ENCODE measurements at places on chromosomes 4 and X.

- no peak overlapping the region for H3K4me3 ChIP-seq
- H3K36me3 ChIP-seq: no peaks in the 10 kb centered on the region
- no peak overlapping the region for H3K27ac ChIP-seq
- no peaks in the 10 kb centered on the region for H3K4me1 ChIP-seq
Observed at GRCh38 chrX:149223854-149224253, 281.3 kb downstream of the IDS start.

GRCh38 chr4:53026233-53026632, 164.1 kb downstream of the RASL11B start:
- no peak for DNase-seq
- H3K27ac ChIP-seq: no peak overlapping the region
- H3K27me3 ChIP-seq: no peaks in the 10 kb centered on the region
- H3K4me1 ChIP-seq: no peaks in the 10 kb centered on the region
- H3K4me3 ChIP-seq: no peak overlapping the region

DNA sequence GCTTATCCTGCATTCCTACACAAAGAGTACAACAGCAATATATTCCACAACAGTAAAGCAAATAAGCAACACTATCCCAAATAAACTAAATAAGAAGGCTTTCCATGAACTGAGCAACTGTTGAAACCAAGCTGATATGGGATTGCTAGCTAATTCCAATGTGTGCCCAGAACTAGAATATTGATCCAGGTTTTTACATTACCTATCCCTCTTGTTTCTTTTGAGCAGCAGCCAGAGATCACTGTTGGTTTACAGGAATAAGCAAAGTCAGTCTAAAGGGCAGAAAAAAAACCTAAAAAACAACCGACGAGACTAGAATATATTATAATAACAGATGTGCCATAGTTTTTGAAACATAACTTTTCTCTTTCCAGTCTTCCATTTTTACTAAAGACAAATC, 22.4 kb upstream of the ADH4 start:
- no peak overlapping the region for H3K4me3 ChIP-seq
- H3K27ac ChIP-seq: no peak overlapping the region
- no peaks in the 10 kb centered on the region for H3K27me3 ChIP-seq
- no peak for DNase-seq

DNA sequence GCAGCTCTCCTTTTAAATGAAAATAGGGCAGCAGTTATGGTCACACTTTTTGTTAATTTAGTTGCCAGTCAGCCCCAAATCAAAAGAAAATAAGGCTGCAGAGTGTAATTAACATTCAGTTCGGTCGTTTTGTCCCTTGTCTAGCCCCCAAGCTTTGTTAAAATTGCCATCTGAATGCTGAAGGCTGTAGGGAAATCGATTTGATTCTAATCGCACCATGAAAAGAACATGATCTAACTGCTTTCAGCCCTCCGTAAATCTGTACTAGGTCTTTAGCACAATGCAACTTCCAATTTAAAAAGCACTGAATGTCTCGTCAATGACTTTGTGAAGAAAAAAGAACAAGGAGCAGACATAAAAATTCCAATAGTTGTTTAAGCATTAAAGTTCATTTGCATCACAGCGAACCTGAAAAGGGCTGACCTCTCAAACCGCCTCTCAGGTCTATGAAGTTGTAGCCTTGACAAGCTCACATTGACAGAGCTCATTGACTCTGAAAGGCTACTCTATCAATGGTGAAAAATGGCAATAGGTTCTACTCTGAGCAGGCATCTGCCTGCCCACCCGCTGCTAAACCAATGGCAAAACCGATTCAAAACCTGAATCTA, 48.9 kb downstream of the CHIC2 start:
- H3K27ac ChIP-seq: no peak overlapping the region
- no peak for DNase-seq
- H3K27me3 ChIP-seq: no peaks in the 10 kb centered on the region
- H3K4me1 ChIP-seq: no peaks in the 10 kb centered on the region

DNA sequence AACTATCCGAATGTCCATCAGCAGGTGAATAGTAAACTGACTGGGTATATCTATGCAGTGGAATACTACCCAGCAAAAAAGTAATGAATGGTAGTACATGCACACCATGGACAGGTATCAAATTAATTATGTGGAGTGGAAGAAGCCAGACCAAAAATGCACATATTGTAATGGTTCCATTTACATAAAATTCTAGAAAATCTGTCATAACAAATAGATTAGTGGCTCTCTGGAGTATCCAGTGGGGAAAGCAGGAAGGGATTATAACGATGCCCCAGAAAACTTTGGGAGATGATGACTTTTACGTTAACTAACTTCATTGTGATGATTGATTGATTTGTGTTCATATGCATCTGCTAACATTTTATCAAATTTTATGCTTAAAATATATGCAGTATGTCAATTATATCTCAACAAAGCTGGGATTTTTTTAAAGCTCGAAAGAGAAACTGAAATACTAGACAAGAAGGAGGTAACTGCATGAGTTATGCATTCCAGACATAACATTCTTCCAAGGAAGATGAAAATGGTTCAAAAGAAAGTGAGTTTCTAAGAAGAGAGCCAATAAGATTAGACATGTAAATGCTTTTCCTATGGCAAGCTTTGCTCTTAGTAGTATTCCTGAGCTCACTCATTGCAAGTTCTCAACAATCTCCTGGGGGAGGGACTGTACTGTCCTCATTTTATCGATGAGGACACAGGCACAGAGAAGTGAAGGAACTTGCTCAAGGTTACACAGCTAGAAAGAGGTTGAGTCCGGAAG, 58.6 kb upstream of the MSX1 start:
- H3K4me3 ChIP-seq: no peak overlapping the region
- no peaks in the 10 kb centered on the region for H3K27me3 ChIP-seq
- no peak for DNase-seq

GRCh38 chr4:176584031-176584606, 208.6 kb downstream of the VEGFC start:
- no peak overlapping the region for H3K4me3 ChIP-seq
- DNase-seq: no peak
- no peaks in the 10 kb centered on the region for H3K27me3 ChIP-seq
- no peak overlapping the region for H3K27ac ChIP-seq
- no peaks in the 10 kb centered on the region for H3K36me3 ChIP-seq

DNA sequence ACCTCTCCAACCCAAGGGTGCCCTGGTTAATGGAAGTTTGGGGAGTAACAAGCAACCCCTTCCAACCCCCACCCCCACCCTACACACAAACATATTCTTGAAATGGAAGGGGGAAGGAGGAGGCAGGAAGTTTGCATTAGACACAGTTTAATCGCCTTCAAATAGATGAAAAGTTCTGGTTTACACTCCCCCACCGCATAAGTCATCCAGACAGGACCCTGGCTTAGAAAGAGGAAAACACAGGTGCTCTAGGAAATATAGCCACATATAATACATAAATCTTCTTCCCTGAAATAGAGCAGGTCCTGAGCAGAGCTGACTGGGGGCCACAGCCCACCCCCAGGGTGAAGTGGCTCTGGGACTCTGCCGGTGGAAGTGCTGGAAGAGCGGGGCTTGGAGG, 25.1 kb downstream of the SASH3 start:
- H3K4me3 ChIP-seq: no peak overlapping the region
- peaks cover 19% of the 10 kb centered on the region for H3K36me3 ChIP-seq
- H3K27me3 ChIP-seq: no peaks in the 10 kb centered on the region
- no peak overlapping the region for H3K27ac ChIP-seq
- peaks cover 15% of the 10 kb centered on the region for H3K4me1 ChIP-seq

DNA sequence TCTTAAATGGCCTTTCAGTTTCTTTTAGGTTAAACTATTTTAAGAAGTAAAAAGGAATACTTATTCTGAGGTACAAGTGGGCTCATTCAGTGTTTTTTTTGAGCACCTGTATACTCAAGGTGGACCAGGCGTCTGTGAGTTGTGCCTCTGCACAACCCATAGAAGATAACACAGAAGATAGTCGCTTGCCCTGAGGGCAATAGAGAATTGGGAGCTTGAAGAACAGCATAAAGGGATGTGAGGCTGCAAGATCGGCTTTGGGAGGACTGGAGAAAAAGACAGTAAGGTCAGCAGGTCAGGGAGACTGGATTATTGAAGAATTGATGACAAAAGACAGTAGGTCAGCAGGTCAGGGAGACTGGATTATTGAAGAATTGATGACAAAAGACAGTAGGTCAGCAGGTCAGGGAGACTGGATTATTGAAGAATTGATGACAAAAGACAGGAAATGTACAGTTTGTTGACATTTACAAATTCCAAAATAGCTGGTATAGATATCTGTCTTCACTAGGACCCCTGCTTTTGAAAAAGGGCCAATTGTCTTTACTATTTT, 3.1 kb downstream of the CPE start:
- H3K27ac ChIP-seq: no peak overlapping the region
- H3K4me1 ChIP-seq: no peaks in the 10 kb centered on the region
- H3K36me3 ChIP-seq: no peaks in the 10 kb centered on the region

DNA sequence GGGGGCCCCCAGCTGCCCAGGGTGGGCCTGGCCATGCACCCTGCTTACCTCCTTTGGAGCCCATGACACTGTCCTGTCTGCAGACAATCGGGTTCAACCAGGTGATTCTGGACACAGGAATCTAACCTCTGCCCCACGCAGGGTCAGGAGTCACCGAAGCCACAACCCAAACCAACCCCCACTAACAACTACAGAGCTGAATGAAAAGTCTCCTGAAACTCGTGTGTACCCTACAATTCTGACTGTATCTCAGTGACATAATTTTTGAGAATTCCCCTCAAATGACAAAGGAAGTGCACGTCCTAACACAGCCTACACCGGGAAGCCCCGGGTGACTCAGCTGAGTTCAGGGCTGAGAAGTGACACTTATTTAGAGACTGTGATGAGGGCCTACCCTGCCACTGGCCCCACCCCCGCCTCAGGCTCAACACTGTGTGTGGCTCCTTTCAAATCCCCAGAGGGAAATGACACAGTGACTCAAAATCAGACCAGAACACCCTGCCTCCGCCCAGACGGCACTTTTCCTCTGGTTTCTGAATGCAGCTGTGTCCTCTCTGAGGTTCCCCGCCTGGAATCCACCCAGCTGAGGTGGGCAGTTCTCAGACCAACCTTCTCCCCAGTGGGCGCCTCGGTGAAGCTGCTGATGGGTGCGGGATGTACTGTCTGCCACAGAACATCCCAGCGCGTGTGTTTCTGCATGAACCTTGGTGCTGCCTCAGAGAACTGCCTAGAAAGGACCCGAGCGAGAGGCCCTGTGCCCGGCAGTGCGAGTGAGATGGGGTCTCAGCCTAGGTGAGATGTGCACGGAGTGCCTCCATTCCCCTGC, 9.9 kb downstream of the TNIP2 start:
- no peaks in the 10 kb centered on the region for H3K27me3 ChIP-seq
- peak overlapping the region; percentile 89 for H3K27ac ChIP-seq
- H3K36me3 ChIP-seq: peaks cover 59% of the 10 kb centered on the region
- peak; percentile 98 for DNase-seq
- H3K4me1 ChIP-seq: peaks cover 34% of the 10 kb centered on the region

DNA sequence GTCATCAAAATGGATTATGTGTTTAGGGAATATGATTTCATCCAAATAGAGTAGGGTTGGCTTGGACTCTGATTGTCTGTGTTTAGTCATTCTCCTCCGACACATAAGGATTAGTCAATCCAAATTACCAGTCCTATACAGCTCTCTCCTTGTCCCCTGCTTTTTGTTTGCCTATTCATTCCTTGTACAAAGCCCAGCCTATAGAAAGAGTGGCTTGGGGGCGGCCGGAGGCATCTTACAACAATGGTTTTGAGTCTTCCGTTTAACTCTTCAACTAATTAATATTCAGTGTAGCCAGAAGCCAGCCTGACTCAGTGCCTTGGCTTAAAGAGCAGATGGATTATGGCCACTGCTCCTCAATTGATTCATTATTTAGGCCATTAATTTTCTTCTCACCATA, 796.6 kb upstream of the POU3F4 start:
- H3K4me3 ChIP-seq: no peak overlapping the region
- no peaks in the 10 kb centered on the region for H3K27me3 ChIP-seq
- no peaks in the 10 kb centered on the region for H3K36me3 ChIP-seq
- no peak for DNase-seq

DNA sequence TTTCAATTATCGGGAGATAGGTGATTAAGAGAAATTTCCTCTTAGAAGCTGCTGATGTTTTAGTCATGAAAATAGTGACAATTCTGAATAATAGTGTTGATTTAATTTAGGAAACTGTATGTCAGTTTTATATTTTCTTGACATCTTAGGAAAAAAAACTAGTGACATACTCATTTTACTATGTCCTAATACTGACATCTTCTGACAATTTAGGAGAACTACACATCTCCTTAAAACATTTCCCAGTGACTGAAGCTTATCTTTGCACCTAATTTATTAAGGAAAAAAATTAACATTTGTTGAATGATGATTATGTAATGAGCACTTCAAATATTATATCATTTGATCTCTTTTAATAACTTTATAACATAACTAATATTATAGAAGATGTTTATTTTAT, 42.0 kb upstream of the RBMXL3 start:
- no peaks in the 10 kb centered on the region for H3K4me1 ChIP-seq
- no peak overlapping the region for H3K4me3 ChIP-seq
- H3K27ac ChIP-seq: no peak overlapping the region
- DNase-seq: no peak

DNA sequence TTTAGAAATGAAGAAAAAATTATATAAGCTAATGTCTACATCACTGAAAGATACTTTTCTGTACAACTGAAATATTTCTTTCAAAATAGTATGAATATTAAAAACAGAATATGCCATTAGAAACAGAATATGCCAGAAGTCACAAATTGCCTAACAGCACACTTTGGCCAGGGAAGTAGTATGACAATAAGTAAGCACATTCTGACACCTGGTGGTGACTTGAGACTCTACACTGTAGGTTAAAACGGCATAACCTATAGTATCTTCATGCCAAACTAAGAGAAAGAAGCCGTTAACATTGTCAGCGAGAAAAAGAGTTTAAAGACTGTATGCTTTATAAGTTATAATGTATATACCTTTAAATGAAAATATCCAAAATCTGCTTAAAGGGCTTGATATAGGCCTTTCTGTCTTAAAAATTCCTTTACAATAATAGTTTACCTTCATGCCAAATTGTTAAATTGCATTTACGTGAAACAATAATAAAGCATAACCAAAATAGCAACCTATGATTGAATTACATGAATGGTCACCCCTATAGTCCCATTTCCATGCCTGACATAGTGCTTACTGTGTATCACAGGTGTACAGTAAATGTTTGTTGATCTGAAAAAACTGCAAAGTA, 32.8 kb downstream of the FAM13A start:
- no peak overlapping the region for H3K4me3 ChIP-seq
- H3K27ac ChIP-seq: no peak overlapping the region
- no peaks in the 10 kb centered on the region for H3K4me1 ChIP-seq
- no peaks in the 10 kb centered on the region for H3K36me3 ChIP-seq
- peaks cover 2% of the 10 kb centered on the region for H3K27me3 ChIP-seq

DNA sequence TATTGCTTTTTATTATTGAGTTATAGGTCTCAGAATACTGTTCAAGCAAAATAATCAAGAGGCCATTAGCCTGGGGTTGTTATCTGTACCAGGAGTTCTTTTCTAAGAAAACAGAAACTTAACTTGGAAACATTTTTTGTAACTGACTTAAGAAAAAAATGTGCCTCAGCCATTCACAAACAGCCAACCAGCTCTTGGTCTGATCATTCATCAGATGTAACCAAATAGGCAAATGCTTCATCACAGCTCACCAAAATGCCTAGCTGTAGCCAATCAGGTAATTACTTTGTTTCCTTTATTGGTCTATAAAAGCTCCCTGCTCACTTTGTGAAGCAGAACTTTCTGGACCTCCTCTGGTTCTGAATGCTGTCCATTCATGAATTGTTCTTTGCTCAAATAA, 387.7 kb downstream of the FAT4 start:
- no peak overlapping the region for H3K27ac ChIP-seq
- H3K27me3 ChIP-seq: no peaks in the 10 kb centered on the region
- H3K36me3 ChIP-seq: no peaks in the 10 kb centered on the region

- H3K4me3 ChIP-seq: no peak overlapping the region
- H3K27ac ChIP-seq: no peak overlapping the region
- H3K36me3 ChIP-seq: no peaks in the 10 kb centered on the region
- H3K27me3 ChIP-seq: no peaks in the 10 kb centered on the region
- DNase-seq: no peak
Observed at GRCh38 chr4:103370336-103370735, 172.2 kb upstream of the CENPE start.
